Heart left ventricle (tissue), 16 donors: ENCODE measurements at places on chromosomes 2 and 18. TPM values are rescaled to one million over a fixed set of nuclear protein-coding genes. Genes with fewer than 3 reads are reported as not detected.

GRCh38 chr2:98376996-98377395 lies 30.7 kb downstream of the CNGA3 start:
- DNase-seq: no peak

DNA sequence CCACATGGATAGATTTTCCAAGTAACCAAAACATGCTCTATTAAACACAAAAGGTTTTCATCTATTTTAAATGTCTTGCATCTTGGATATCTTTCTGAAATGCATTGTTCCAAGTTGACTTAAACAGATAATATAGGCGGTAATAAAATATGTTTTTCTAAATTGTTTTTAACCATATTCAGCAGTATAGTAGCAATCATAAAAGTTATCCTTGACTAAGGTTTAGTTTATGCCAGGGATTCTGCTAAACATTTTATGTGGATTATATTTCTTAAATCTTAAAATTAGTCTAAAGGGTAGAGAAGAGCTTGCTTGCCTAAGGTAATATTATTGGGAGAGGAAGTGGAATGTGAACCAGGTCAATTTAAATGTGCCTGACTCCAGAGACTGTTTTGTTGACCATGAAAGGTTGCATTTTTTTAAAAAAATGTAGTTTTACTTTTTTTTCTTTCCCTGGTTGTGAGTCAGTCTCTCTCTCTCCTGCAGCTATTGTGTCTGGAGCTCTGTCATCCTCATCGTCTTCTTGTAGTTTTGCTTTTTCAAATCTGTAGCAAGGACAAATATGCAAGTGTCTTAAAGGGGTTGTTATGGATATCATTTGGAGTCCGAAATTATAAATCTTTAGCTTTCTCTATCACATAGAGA lies 309.1 kb upstream of the COL3A1 start:
- DNase-seq: no peak

DNA sequence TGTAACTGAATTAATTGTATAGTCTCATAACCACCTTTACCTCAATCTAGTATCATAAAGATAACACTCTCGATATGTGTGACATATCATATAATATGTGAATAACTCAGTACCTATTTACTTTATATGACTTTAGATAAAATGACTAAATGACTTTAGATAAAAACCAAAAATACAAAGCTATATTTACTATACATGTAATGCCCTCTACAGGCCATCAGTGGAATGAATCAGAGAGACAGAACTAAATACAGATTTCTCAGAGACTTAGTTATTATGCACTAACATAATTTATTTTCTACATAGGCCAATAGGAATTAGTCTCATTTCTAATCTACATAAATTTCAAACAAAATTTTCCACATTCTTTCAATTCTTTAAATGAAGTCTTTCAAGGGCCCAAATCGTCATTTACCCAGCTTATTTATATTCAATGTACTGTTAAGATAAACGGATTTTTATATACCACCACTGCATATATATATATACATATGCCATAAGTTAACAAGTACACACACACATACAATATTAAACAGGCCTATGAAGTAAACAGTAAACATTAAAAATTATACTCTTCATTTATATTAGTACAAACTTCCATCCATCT lies 219.9 kb downstream of the EXOC6B start:
- DNase-seq: no peak

EGR4 gene
- total RNA-seq: not detected

- DNase-seq: no peak
Observed at GRCh38 chr2:15521641-15522181, 39.4 kb downstream of the NBAS start.

GRCh38 chr2:144230448-144231085 lies 289.4 kb downstream of the ZEB2 start:
- DNase-seq: no peak

GRCh38 chr18:34978533-34978893 lies 62.7 kb upstream of the MAPRE2 start:
- no peak for DNase-seq

- peak; percentile 32 for DNase-seq
Observed at GRCh38 chr2:26298638-26299393, 47.1 kb upstream of the SELENOI start.

DCC gene
- not detected for total RNA-seq

GRCh38 chr2:159169187-159169586 lies 117.3 kb downstream of the WDSUB1 start:
- DNase-seq: no peak

DNA sequence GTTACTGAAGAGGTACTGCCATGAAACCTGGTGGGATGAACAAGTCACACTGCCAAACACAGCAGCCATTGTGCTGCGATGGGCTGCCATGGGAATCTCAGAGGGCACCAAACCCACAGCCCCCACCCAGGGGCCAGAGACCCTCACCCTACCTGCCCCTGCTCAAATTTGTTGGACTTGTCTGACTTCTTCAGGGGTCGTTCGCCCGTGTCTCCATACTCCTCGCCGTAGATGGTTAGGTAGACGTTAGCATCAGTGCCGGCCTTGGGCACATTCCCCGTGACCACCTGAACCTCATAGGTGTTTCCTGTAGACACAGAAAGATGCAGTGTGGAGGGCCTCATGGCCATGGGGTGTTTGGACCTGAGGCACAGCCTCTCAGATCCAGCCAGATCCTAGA lies 97.7 kb downstream of the LOXHD1 start:
- no peak for DNase-seq

- DNase-seq: no peak
Observed at GRCh38 chr2:109197491-109198418, 68.8 kb downstream of the SH3RF3 start.
